ENCODE measurements at places on chromosomes 1 and 21. TPM values are rescaled to one million over a fixed set of nuclear protein-coding genes. Genes with fewer than 3 reads are reported as not detected.
A peak's percentile ranks its signal among the peaks of the same experiment; 100 is the strongest.

DNA sequence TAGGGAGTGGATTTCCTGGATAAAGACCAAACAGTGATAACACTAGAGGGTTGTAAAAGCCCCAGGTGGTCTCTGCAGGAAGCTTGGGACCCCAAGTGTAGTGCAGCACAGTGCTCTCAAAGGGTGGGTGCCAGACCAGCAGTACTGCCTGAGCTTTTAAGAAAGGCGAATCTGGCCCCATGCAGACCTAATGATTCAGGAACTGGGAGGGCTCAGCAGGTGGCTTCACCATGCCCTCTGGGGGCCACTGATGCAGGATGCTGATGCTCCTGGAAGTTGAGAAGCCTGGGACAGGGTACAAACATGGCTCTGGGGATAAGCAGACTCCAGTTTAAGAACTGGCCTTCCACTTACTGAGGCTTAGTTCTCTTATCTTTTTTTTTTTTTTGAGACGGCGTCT lies 29.1 kb upstream of the NEK2 start:
- DNase-seq = no peak

DNA sequence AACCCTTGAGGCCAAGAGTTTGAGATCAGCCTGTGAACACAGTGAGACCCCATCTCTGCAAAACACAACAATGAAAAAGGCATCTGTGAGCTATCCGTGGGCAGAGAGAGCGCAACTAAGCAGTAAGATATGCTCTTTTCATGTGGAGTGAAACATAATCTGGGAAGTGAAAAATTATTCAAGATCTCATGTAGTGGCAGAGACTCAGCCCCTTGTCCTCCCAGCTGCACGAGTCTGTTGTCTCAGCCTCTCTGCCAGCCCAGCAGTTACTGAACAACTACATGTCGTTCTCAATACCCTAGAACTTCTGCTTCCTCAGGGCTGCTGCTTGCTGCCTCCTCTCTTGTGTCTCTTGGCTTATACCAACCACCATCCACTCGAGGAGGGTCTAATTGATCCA lies 61.3 kb upstream of the WDR26 start:
- no peak for DNase-seq

Gene GABRD
- not detected for total RNA-seq

GRCh38 chr1:17949511-17949910 lies 158.1 kb upstream of the IGSF21 start:
- no peak for DNase-seq

DNA sequence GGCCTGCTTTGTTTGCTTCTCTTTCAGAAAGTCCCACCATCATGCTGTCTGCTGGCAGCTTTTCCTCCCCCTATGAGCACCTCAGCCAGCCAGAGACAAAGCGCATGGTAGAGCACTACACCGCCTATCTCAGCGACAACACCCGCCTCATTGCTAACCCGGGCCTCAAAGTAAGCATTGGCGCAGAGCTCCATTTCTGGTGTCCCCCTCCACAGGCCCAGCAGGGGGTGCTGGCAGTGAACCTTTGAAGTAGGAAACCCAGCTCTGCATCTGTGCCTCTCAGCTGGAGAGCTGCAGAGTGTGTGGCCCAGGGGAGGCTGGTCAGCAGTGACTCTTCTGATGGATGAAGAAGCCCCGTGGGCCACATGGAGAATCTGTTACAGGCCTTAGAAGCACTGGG lies 81.2 kb upstream of the RAVER2 start:
- DNase-seq = no peak

- no peak for DNase-seq
These were observed 207.7 kb downstream of the HHAT start for GRCh38 chr1:210536254-210536961.

- no peak for DNase-seq
These were observed 15.4 kb downstream of the IL12RB2 start for GRCh38 chr1:67323087-67323486.

DNA sequence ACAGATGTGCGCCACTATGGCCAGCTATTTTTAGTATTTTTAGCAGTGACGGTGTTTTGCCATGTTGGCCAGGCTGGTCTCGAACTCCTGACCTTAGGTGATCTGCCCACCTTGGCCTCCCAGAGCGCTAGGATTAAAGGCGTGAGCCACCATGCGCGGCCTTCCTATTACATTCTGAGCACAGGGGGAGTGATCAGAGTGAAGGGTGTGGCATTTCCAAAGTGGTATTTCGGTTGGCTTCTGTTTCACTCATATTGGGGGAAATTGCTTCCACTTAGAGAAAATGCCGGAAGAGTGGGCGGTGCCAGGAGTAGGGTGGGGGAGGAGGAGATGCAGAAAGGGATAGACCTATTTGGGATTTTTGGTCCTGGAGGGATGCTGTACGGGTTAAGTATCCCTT lies 4.3 kb downstream of the PIK3CD start:
- no peak for DNase-seq

- no peak for DNase-seq
These were observed 7.5 kb downstream of the DISP3 start for GRCh38 chr1:11486231-11487009.

GRCh38 chr1:12486401-12487005 lies 131.5 kb downstream of the DHRS3 start:
- DNase-seq = peak; percentile 78

DNA sequence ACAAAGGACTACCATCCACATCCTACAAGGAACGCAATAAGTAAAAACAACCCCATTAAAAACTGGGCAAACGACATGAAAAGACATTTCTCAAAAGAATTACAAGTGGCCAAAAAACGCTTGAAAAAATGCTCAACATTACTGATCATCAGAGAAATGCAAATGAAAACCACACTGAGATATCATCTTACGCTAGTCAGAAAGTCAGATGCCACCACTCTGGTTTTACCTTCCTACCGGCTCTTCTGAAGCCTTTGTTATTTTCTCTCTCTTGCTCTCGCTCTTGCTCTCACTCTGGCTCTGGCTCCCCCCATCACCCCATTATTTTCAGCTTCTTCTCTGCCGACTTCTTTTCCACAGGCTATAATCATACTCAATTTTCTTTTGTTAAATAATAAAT lies 38.8 kb downstream of the VPS45 start:
- DNase-seq = no peak

- DNase-seq = no peak
These were observed 18.3 kb upstream of the IFNGR2 start for GRCh38 chr21:33384841-33385331.

DNA sequence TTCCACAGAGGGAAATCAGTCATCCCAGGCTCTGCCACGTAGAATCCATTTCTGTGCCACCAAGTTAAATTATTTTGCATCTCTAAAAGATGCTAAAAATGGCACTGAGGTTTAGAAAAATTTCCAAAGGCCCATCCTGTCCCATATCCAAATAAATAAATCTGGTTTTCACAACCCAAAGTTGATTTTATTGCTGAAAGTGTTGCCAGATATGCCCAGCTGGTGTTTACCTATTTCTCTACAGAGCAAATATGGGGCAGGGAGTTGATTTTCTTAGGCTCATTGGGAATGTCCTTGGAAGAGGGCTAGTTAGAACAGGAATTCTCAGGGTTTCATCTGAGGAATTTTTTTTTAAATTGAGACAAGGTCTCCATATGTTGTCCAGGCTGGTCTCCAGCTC lies 19.0 kb downstream of the MAP1LC3C start:
- no peak for DNase-seq

Gene PTGFR
- total RNA-seq = 3.6 TPM

Gene TCHH
- not detected for total RNA-seq

DNA sequence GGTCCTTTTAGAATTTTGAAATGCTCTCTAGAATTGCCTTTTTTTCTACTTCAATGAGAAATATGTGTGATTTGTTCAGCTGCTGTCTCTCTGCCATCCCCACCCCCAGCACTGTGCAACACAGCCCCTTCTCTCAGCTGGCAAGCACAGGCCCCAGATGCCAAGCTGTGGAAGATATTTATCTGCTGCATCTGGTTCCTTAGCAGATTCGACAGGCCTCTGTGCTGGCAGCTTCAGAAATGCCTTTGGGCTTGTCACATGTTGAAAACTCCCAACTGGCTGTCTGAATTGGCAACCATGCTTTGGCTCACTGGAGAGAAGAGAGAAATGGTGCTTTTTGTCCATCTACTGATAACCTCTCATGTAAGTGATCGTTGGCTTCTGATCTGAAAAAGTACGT lies 206.7 kb upstream of the C1orf87 start:
- DNase-seq = no peak

DNA sequence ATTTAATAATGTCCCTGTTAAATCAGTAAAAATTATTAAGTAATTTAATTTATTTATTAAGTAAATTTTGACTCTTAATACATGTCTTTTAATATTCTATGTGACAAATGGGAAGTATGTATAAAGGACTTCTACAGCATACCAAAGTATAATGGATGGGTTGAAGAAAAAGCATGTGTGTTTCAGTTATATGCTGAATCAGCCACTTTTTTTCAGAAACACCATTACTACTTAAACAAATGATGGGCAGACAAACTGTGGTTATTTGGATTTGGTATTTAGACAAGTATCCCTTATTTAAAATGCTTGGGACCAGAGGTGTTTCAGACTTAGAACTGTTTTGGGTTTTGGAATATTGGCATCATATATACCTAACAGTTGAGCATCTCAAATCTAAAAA lies 176.3 kb upstream of the DMRTA2 start:
- DNase-seq = no peak

GRCh38 chr1:118485757-118486156 lies 300.7 kb upstream of the SPAG17 start:
- no peak for DNase-seq

DNA sequence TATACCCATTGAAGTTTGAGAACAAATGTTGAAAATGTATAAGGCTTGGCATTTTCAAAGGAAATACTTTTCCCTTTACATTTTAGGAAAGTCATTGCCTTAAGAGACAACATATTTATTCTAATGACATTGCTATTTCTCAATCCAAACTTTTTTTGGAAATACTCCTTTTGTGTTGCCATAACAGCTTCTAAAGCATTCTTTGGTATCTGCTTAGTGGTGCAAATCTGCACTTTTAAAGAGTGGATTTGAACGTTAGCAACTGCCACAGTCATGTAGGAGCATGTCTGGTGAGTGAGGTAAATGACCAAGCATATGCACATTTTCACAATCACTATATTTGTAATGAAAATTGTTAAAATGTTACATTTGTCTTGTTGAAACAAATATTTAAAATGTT lies 124.4 kb upstream of the GORAB start:
- no peak for DNase-seq

DNA sequence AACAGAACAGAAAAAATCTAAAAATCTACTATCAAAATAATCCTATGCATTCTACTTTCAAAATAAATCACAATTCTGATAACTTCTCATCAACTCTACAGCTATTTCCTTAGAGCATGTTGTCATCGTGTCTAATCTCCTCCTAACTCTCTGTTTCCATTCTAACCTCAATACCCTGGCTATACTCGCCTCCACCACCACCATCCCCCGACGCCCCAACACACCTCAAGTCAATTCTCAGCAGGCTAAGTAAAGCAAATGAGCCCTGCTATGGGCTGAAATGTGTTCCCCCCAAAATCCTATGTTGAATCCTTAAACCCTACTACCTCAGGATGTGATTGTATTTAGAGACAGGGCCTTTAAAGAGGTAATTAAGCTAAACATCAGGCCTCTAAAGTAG lies 34.6 kb downstream of the NRDC start:
- no peak for DNase-seq

- DNase-seq = no peak
These were observed 4.6 kb upstream of the ZNF678 start for GRCh38 chr1:227558732-227559262.

Gene SPOCD1
- 40.3 TPM for total RNA-seq

DNA sequence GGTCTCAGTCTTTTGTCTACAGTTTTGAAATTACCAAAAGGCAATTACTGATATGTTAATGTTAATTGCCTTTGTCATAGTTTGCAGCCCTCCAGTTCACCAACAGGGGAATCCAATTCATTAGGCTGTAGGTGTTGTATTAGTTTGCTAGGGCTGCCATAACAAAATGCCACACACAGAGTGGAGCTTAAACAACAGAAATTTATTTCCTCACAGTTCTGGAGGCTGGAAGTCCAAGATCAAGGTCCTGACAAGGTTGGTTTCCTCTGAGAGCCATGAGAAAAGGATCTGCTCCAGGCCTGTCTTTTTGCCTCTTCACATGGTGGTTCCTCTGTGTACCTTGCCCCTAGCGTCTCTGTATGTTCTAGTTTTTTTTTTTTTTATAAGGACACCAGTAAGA lies 1.3 kb downstream of the RTCA start:
- DNase-seq = no peak

DNA sequence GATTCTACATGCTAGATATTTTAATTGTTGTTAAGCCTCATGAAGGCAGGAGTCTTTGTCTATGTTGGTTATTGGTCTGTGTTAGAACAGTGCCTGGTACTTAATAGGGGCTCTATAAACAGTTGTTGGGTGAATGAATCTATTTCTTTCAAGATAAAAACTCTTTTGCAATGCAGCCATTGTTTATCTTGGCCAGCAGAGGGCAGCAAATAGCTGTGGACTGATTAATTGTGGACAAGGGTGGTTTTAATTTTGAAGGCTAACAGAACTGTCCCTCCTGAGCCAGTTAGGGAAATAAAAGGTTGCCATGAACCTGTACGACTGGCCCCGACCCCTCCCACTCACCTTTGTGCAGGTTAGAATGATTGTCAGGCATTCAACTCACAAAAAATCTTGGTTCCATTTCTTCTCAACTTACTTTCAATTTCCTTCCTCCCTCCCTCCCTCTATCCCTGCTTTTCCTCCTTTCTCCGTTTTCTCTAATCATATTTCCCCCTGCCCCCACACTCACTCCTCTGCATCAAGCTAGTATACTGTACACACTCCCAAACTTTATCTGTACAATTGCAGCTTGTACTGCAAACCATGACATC lies 66.3 kb upstream of the DIRAS3 start:
- DNase-seq = peak; percentile 55

GRCh38 chr1:156805766-156806511 lies 10.7 kb downstream of the SH2D2A start:
- DNase-seq = no peak

Gene NBL1
- 3.7 TPM for total RNA-seq

Gene PTGFRN
- total RNA-seq = 25.2 TPM

GRCh38 chr1:247007511-247008405 lies at the start of gene ZNF695:
Gene ZNF695, minus strand, starts transcription at chr1:247008057. Its CDS starts 149 bp downstream, at chr1:247007908.
- peak; percentile 88 for DNase-seq
